ENCODE measurements at places on chromosomes 11 and 22.

DNA sequence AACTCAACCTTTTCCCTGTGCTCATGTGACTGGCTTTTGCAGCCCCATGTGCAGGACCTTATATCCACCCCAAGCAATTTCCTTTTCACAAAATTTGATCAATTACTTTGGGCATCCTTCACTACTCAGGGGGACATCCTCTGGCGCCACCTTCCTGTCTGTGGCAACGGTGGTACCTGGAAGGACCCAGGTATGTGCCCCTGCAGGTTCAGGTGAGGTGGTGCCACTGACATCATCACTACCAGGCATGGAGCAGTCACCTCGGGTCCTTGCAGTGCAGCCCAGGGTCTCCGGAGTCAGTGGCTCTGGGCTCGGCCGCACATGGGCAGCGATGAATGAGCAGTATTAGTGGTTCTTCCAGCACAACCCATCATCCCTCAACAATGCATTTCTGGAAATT lies 37.7 kb upstream of the B3GAT1 start:
- no peak for DNase-seq

GRCh38 chr11:71947498-71947897 lies 18.7 kb downstream of the RNF121 start:
- DNase-seq: no peak

GRCh38 chr11:14253421-14253820 lies 105.6 kb downstream of the RRAS2 start:
- DNase-seq: no peak

GRCh38 chr11:8933931-8934330 lies 1.2 kb upstream of the C11orf16 start:
- DNase-seq: no peak

- no peak for DNase-seq
Observed at GRCh38 chr22:45828841-45829240, 148.1 kb downstream of the WNT7B start.

Data from coronary artery (tissue), 2 donors.